ENCODE measurements at places on chromosomes 1 and 21.

DNA sequence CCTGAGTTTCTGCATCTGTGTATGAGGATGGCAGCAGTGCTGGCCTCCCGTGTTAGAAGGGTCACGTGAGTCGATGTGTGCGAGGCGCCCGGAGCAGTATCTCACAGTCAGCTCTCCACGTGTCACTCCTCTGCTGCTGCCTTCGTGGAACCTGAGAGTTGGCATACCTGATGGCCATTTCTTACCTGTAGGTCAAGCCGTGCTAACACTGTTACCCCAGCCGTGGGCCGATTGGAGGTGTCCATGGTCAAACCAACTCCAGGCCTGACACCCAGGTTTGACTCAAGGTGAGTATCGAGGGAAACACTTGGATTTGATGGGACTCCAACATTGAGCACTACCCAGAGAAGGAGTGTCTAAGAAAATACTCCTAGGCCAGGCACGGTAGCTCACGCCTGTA is 10.7 kb downstream of the CDCA8 start:
- no peak for DNase-seq

DNA sequence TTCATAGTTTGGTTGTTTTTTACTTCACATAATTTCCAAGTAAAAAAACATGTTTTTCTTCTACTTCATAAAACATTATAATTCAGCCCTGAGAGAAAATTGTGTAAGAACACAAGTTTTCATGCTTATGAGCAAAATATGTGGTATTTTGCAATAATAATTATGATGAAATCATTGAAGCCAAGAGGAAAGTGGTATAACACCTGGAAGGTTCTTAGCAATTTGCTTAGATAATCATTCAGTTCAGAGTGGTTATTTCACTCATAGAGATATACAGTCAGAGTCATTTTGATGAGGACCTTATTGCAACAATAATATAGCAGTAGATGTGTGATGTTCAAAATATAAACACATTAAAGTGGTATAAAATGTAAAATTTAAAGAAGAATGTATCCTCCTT is 94.5 kb downstream of the PLPPR4 start:
- DNase-seq, result no peak

- DNase-seq, result no peak
Observed at GRCh38 chr1:243917863-243918565, 68.0 kb upstream of the AKT3 start.

DNA sequence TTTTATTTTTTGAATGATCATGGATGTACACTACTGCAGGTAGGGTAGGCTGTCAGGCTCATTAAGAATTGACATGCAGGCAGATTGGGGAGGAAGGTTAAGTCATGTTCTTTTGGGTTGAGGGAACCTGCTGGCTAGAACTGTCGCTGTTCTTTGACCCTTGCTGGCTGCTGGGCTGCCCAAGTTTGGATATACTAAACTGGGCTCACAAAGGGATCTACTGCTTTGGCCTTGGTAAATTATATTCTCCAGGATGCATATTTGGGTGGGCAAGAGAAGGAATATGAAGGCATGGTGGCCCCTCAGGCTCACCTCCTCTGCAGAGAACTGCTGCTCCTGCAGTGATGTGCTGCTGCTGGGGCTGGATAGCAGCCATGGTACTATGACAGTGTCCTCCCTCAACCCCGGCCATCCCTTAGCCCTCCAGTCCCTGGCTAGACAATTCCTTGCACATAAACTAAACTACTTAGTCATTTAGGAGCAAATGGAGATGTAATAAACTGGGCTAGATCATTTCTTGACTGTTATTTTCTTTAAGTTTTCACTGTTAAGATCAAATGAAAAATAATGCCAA is 6.1 kb downstream of the ATP1A1 start:
- DNase-seq, result no peak

- DNase-seq, result no peak
Observed at GRCh38 chr1:239123260-239123659, 263.1 kb upstream of the CHRM3 start.

GRCh38 chr1:223344491-223344890 is 19.5 kb downstream of the SUSD4 start:
- no peak for DNase-seq

- no peak for DNase-seq
Observed at GRCh38 chr1:35563166-35563565, 5.6 kb downstream of the NCDN start.

GRCh38 chr1:111671852-111672251 is 52.3 kb downstream of the RAP1A start:
- DNase-seq, result no peak

DNA sequence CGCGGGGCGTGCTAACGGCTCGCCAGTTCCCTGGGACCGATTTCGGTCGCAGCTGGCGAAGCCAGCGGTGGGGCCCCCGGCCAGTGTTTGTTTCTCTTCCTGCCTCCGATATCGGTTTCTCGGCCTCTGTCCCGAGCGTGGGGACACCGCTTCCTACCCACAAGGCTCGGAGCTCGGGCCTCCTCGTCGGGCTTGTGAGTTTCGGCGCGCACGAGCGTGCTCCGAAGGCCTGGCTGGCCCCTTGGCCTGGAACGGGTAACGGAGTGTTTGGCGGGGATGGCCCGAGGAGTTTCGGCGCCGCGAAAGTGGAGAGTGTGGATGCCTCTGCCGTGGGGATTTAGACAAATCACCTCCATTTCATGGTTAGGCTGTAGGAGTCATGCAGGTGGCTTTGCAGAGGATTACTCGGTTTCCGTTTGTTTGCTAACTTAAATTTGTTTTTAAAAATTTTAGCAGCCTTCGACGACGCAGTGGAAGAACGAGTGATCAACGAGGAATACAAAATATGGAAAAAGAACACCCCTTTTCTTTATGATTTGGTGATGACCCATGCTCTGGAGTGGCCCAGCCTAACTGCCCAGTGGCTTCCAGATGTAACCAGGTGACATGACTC is 559 bp downstream of the RBBP4 start:
- DNase-seq, result peak; percentile 12

DNA sequence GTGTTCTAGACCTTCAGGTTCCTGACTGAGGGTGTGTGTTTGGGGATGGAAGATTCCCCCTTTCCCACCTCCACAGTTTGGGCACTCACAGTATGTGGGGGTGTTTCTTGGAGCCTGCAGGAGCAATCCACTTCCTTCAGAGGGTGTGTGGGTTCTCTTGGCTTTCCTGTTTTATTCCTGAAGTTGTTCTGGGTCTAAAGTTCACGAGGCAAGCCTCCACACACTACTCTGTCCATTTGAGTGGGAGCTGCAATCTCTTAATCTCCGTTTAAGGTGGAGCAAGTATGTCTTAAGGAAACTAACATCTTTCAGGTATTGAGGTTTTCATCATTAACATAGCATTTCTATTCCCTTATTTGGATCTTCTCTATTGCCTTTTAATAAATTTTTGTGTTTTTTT is 141.8 kb downstream of the TENT5C start:
- no peak for DNase-seq

GRCh38 chr21:41367301-41367944 is 5.6 kb downstream of the MX2 start:
- DNase-seq, result no peak

GRCh38 chr1:27322569-27323240 is 742 bp downstream of the TMEM222 start:
- no peak for DNase-seq

DNA sequence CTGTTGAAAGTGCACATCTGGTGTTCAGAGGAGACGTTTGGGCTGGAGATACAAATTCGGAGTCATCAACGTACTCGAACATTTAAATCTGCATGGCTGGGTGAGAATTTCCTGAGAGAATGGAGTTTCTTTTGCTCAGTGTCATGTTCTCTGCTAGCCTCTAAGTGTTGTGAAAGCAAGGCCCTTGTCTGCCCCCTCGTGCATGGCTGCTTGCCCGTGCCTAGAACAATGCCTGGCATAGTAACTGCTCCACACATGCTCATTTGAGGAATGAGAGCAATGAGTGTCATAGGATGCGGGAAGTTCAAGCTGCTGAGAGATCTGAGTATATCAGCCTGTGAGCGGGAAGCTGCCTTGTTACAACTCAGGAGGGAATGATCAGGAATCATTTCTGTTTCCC is 171.1 kb upstream of the CSF3R start:
- DNase-seq, result no peak

DNA sequence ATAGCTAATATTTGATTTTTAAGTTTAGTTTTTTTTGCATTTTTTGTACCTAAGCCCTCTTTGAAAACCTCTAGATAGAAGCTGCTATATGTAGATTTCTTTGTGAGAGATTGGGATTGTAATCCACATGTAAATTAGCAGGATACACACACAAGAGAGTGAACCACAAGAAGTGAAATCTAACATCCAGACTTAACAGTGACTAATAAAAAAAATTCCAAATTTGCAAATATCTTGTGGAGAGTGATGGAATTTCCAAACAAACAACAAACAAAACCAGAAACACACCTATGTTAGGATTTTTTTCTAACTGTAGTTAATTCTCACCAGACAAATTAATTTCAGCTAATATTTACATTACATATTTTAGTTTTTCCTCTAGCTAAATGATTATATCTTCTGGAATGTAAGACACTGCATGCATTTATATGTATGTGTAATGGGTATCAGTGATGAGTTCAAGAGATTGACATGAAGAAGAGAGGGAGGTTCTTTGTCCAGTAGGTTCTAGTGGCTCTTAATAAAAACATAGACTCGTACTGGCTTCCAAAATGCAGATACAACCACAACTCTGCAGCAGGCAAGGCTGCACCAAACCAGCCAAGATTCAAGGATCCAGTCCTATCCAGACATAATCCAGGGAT is 12.8 kb downstream of the CLDN17 start:
- no peak for DNase-seq

GRCh38 chr21:44596068-44596725 is 3.9 kb upstream of the KRTAP10-6 start:
- DNase-seq, result no peak

DNA sequence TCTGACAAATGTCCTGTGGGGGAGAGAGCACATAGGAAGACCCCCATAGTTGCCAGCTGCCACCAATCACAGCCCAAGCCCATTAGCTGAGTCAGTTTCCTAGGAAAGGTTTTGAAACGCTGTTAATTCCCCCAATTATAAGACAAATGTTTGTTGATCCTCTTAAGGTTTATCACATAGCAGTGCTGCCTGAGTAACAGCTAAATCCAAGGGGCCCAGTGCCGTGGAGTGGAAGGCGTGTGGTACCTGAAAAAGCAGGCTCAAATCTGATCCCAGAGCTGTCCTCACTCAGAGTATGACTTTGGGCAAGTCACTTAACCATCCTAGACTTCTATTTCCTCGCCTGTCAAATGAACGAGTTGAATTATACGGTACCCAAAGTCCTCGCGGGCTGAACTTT is 69.5 kb downstream of the GRIK3 start:
- no peak for DNase-seq

- DNase-seq, result no peak
Observed at GRCh38 chr21:40733024-40733397, 113.9 kb downstream of the DSCAM start.

GRCh38 chr1:102500758-102501157 is 504.0 kb upstream of the OLFM3 start:
- no peak for DNase-seq

GRCh38 chr1:55316502-55316901 is 101.3 kb upstream of the USP24 start:
- DNase-seq, result no peak

GRCh38 chr21:37620401-37620800 is 253.8 kb downstream of the DYRK1A start:
- DNase-seq, result no peak

DNA sequence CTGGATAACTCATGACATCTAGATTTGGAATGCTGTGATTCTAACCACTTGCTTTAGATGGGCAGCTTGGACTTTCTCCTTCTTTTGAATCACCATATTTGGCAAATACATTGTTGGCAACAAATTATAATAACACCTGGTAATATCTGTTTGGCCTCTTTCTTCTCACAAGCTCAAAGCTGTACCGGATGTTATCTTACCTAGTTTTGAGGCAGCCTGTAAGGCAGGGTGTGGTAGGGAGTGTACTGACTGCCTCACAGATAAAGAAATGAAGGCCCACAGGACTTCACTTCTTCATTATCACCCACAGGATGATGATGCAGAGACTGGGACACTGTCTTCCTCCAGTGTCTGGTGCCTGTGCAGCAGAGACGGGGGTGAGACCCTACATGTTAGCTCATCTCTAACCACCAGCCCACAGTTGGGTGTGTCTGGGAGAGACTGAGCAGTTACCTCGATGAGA is 28.5 kb downstream of the TUFT1 start:
- peak; percentile 26 for DNase-seq

- no peak for DNase-seq
Observed at GRCh38 chr1:214198571-214198970, 82.4 kb upstream of the SMYD2 start.

DNA sequence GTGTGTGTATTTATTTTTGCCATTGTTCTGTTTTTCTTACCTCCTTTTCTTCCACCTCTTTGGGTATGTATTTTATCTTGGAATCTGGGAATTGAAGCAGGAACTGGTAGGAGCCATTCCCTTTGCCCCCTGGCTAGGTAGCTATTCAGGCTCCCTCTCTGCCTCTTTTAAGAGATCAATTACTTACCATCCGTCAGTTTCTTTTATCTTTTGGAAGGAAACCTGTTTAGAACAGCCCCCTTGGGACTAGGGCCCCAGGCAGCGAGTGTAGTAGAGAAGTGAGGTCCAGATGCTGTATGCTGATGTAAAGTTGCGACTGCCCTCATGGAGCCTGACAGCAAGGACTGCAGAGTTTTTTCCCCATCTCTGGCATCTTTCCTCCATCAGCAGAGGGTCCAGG is 41.6 kb downstream of the KIRREL1 start:
- no peak for DNase-seq

GRCh38 chr1:10755970-10756521 is 40.4 kb downstream of the CASZ1 start:
- peak; percentile 35 for DNase-seq

- DNase-seq, result no peak
Observed at GRCh38 chr1:39109644-39110043, 83.5 kb downstream of the NDUFS5 start.

GRCh38 chr1:19462781-19463503 is 22.4 kb downstream of the CAPZB start:
- DNase-seq, result no peak

- no peak for DNase-seq
Observed at GRCh38 chr1:147083919-147084272, 88.4 kb downstream of the PRKAB2 start.

- no peak for DNase-seq
Observed at GRCh38 chr1:3577711-3578432, 33.4 kb downstream of the MEGF6 start.

GRCh38 chr1:43968348-43968948 is 1.4 kb upstream of the DPH2 start:
- no peak for DNase-seq

- no peak for DNase-seq
Observed at GRCh38 chr1:31390071-31390470, 17.2 kb upstream of the FABP3 start.

- DNase-seq, result no peak
Observed at GRCh38 chr1:87279966-87280535, 48.6 kb upstream of the LMO4 start.

GRCh38 chr1:170273291-170274130 is 127.8 kb downstream of the NTMT2 start:
- no peak for DNase-seq

GRCh38 chr1:4797016-4797410 is 142.6 kb downstream of the AJAP1 start:
- DNase-seq, result no peak

DNA sequence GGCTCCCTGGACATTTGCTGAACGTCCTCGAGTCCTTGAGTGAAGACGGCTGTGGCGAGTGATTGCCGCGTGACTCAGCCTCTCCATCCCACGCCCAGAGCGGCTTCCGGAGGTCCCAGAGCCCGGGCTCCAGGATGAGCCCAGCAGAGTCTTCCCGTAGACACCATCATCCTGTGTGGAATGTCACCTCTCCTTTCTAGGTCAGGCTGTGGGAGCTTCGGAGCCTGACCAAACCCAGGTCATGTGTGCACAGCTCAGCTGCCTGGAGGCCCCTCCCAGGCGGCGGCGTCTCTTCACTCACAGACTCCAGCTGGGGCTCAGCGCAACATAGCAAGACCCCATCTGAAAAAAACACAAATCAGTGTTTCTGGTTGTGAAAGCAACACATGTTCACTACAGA is 38.2 kb downstream of the PRKCZ start:
- DNase-seq, result no peak

Measured in stimulated activated CD4-positive, alpha-beta T cell treated with anti-CD3 and anti-CD28 coated beads, Interleukin-2, amount 100 ng/mL, for 4 hours (primary cell).